Effector CD8-positive, alpha-beta T cell (primary cell): ENCODE measurements at places on chromosomes 5 and 9.

DNA sequence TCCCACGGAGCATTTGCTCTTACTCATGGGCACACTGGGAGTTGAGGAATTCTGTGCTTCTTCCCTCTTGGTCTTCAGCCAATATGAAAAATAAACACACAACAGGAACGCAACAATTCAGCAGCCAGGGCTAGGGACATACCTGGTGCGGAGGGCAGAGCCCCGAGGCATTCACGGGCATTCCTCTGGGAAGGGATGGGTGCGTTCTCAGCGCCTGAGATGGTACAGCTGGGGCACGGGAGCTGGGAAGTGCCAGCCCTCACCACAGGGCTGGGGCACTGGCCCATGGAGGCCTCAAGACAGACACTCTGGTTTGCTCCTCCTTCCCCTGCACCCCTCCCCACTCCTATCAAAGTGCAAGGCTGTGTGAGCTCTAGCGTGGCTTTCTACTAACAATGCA lies 2.1 kb downstream of the SLC6A3 start:
- no peak for DNase-seq

DNA sequence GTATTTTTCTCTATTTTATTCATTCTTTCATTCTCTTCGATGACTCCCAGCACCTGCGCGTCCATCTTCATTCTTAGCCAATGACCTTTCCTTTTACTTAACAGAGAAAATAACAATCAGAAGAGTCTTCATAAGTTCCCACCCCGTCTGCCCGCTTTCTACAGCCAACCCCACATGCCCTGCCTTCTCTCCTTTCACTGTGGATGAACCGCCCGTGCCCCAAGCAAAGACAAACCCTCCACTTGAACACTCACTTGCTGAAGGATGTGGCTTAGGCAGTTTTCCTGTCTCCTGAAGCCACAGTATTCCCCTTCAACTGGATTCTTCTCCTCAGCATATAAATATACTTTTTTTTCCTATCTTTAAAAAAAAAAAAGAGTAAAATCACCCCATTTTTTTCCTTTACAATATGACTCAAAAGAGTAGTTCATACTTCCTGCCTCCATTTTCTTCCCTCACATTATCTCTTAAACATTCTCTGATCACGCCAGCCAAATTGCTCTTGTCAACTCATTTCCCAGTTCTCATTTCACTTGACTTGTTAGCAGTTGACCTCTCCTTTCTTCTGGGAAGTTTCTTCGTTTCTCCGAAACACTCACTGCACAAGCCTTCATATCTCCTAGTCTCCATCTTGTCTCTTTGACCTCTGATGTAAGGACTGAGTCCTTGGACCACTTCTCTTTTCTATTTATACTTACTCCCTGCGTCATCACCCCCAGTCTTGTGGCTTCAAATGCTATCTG lies 11.1 kb downstream of the NIPSNAP3B start:
- DNase-seq: no peak

- peak; percentile 8 for DNase-seq
Measured at GRCh38 chr9:4117835-4118610, 181.8 kb downstream of the GLIS3 start.

DNA sequence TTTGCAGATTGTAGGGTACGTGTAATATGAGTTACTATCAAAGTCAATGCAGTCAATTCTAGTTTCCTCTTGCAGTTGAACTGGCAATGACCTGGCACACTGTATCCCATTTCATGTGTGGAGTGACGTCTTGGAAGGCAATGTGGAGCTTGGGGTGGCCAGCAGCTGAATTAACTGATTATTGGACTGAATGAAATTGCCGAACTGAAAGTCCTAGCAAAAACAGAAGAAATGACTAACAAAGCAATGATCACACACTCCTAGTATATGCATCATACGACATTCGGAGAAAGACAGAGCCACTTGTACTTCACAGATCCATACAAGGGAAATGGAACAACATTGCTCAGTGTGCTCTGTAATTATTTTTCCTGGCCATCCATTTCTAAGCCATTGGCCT lies 259.1 kb upstream of the DAPK1 start:
- DNase-seq: no peak

DNA sequence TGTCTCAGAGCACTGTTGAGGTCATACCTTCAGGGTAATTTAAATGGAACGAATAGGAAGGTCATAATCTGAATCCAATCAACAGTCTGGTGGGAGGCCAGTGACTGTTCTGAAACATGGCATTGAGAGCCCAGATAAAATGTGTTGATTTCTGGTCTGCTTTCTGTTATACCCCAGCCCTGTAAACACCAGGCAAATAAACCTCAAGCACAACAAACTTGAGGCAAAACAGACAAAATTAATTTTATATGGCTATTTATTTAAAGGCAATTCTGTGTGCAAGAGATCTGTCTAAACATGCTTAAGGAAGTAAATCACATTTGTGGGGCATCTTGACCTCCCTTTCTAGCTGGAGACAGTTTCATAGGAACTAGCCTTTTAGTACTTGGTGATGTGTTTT lies 140.9 kb upstream of the SPEF2 start:
- DNase-seq: no peak

DNA sequence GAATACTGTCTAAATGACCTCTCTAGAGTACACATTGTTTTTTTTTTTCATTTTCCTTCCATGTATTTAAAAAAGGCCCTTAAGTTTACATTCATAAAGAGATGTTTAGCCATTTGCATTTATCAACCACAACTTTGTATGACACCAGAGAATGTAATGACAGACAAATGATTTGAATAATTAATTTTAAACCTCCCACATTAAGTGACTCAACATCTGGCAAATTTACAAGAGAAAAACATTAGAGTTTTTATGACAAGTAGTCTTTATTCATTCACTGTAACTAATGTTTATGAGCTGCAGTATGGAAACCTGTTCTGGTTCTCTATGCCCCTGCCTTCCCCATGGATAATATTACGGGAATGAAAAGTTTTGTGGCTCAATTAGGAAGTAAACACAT lies 1093.8 kb upstream of the CDH9 start:
- no peak for DNase-seq

- DNase-seq: no peak
Measured at GRCh38 chr5:56326116-56326515, 93.0 kb upstream of the ANKRD55 start.

GRCh38 chr9:107488375-107489143 lies 1.0 kb downstream of the KLF4 start:
- DNase-seq: no peak

GRCh38 chr5:154107756-154108155 lies 69.0 kb downstream of the MFAP3 start:
- DNase-seq: no peak

- no peak for DNase-seq
Measured at GRCh38 chr9:5052838-5053237, 67.8 kb downstream of the JAK2 start.

- no peak for DNase-seq
Measured at GRCh38 chr9:89649039-89649691, 44.4 kb downstream of the GADD45G start.

- DNase-seq: no peak
Measured at GRCh38 chr9:90062982-90063381, 458.2 kb downstream of the GADD45G start.
